ENCODE measurements at places on chromosomes 2 and 18.

DNA sequence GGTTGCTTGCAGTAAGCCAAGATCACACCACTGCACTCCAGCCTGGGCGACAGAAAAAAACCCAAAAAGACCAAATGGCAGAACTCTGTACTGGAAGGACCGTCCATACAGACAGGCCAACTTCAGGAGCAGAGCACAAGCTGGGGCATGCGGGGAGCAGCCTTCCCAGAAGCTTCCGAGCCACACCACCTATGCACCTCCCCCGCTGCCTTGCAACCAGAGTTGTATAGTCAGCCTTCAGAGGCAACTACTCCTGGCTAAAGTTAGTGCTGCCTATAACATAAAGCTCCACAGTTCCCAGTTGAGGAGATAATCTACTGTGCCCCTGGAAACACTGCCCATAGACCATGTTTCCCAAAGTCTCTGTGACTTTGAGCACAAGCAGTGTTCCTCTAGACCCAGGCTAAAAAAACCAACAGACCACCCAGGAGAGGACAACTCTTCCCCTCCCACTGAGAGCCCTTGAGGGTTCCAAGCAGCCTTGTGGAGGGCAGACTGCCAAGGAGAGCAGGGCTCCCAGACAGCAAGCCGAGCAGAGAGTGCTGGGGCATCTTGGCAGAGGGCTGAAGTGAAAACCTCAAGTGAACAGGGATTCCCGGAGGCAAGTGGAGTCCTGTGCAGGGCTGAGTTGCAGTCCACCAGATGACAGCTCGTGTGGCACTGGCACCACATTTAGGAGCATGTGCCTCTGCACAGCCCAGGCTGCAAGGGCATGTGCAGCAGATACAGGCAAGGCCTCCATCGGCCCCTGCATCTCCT, 6.8 kb downstream of the SFT2D3 start:
- no peak for DNase-seq

- no peak for DNase-seq
Observed at GRCh38 chr2:101951296-101951695, 40.5 kb upstream of the IL1R2 start.

DNA sequence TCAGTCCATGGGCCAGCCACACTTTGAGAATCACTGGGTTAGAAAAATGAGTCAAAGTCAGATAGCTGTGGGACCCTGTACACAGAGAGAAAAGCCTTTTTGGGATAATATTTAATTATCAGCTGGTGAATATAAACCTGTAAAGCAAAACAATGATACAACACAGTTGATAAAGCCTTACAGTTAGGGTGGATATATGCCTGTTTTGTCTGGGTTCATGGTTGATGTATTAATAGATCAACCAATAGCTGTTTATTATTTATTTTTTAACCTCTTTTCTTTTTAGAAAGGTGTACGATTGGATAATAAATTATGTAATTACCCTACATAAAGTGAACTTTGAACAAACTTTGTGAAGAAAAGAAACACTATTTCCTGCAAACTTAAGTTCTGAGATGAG, 145.6 kb downstream of the TDRD15 start:
- DNase-seq, result no peak

DNA sequence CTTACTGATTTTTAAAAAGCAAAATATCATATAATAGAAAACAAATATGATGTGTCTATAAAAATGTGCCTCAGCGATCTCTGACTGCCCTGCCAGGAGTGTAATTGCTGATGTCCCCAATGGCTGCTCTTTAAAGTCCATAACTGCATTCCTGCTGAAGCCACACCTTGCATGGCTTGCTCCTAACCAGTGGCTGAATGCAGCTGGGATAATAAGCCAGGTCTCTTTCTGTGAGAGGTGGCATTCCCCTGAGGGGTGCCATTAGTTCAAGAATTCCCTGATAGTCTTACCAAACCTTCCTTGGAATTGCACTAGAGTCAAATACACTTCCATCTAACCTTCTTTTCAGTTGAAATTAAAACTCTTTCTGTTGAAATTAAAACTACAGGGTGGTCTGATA, 125.8 kb upstream of the ZNF804A start:
- DNase-seq, result no peak

GRCh38 chr2:68961380-68961779, 8.7 kb upstream of the GKN2 start:
- DNase-seq, result no peak

DNA sequence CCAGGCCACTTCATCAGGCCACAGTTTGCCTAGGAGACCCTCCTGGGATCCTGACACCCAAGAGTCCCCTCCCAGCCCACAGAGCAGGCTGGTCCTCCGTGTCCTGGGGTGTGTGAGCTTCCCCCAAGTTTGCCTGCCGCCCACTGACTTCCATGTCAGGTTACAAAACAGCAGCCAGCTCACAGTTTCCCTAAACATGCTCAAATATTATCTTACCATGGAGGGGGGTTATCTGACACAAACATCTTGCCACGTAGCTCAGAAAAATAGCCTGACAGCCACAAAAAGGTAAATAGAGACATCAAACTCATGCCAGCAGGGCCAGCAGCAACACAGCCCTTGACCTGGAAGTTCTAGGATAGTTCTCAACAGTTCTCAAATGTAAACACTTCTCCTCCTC, 346.5 kb downstream of the TNS1 start:
- no peak for DNase-seq

DNA sequence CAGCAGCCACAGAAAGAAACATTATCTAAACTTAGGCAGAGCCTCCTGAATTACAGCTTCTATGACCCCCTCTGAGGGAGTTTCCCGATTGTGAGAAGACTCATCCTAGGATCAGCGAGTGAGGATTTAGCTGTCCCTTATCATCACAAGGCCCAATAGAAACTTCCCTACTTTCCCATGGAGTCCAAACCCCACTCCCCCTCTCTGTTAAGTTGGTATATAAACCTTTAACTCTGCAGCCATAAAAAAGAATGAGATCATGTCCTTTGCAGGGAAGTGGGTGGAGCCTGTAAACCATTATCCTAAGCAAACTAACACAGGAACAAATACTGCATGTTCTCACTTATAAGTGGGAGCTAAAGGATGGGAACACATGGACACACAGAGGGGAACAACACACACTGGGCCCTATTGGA, 78.8 kb downstream of the MYL12B start:
- no peak for DNase-seq

Data from effector memory CD4-positive, alpha-beta T cell (primary cell).